ENCODE measurements at places on chromosomes 7 and 10.
A peak's percentile ranks its signal among the peaks of the same experiment; 100 is the strongest.

GRCh38 chr7:114922652-114923402 is 933 bp downstream of the MDFIC start:
- DNase-seq = peak; percentile 52

DNA sequence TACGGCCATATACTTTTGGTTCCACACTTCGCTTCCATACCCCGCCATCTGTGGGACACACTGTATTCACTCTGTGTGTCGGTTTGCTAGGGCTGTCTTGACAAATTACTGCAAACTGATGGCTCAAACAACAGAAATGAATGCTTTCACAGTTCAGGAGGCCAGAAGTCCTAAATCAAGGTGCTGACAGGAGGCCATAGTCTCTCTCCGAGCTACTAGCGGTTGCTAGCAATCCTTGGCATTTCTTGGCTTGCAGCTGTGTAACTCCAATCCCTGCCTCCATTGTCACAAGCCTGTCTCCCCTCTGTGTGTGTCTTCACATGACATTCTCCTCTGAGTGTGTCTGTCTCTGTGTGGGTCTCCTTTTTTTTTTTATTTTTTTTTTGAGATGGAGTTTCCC is 28.9 kb upstream of the BMPR1A start:
- no peak for DNase-seq

DNA sequence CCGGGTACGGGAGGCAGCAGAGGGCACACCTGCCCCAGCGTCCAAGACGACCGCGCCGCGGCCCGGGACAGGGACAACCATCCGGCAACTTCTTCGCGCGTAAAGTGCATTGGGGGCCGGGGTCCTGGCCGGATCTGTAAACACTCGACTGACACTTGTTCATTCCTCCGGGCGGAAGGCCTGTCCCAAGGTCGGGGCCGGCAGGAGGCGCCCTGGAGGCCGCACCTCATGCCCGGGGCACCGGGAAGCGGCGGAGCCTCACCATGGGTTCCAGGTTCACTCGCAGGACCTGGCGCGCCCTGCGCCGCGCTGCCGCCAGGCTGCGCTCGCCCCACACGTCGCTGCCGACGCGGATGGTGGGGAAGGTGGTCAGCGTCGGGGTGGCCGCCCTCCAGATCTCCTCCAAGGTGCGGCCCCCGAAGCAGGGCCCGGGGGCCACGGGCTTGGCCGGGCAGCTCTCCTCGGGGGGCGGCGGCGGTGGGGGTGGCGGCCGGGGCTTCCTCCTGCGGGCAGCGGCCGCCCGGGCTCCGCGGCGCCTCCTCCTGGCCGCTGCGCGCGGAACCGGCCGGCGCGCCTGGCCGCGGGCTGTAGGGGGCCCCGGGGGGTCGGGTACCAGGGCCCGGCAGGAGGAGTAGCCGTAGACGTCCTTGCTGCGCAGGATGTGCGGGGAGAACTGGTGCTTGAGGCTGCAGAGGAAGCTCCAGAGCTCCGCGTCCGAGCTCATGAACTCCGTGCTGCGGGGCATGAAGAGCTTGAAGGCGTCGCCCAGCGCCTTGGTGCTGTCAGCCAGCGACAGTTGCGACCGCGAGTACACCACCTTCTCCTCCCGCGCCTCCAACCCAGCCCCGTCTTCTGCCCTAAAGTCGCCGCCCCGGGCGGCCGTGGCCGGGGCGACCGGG is 746 bp downstream of the CCDC71L start:
- DNase-seq = peak; percentile 87

GRCh38 chr10:4807761-4808507 is 18.1 kb upstream of the AKR1E2 start:
- DNase-seq = no peak

DNA sequence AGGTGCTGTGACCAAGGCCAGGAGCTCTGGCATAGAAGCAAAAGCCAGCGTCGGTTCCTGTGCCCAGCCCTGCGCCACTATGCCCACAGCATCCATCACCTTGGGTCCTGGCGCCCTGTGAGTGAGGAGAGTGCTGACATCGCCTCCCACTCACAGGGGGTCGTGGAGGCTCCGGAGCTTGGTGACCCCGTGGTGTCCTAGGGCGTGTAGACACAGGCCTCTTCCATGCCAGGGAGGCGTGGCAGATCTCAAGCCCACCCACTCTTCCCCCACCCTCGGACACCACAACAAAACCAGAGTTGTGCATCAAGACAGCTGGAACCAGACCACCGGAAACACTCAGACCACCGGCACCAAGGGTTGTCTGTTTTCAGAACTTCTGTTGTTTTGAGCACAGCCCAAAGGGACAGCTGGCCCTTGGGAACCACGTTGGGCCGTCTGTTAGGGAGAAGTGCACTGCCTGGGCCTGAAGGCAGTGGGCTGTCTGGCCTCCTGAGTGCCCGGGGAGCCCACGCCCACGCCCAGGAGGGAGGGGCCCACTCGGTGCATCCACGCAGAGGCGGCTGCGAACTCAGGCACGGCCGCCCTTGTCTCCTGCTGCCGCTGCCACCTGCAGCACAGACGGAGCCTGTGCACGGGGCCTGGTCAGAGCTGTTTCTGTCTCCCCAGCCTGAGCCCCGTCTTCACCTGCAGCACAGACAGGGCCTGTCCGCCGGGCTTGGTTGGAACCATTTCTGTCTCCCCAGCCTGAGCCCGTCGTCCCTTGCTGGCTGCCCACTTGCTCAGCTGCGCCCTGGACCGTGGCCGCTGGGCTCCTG is 106.3 kb downstream of the INPP5A start:
- DNase-seq = no peak

GRCh38 chr7:137017221-137017620 is 148.8 kb downstream of the CHRM2 start:
- DNase-seq = no peak

DNA sequence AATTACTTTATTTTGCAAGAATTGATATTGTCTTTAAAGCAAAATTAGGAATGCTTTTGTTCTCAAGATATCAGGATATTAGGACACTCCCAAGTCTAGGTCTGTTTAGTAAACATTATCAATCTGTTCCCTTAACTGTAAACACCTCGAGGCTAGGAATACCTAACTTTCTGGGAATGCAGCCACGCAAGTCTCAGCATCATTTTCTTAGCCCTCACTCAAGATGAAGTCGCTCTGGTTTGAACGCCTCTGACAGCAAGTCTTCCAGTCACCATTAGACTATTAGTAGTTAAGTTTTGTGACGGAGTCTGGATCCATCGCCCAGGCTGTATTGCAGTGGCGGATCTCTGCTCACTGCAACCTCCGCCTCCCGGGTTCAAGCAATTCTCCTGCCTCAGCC is 128.0 kb upstream of the MYO3A start:
- DNase-seq = no peak

GRCh38 chr10:51878695-51879094 is 179.3 kb upstream of the CSTF2T start:
- DNase-seq = no peak

DNA sequence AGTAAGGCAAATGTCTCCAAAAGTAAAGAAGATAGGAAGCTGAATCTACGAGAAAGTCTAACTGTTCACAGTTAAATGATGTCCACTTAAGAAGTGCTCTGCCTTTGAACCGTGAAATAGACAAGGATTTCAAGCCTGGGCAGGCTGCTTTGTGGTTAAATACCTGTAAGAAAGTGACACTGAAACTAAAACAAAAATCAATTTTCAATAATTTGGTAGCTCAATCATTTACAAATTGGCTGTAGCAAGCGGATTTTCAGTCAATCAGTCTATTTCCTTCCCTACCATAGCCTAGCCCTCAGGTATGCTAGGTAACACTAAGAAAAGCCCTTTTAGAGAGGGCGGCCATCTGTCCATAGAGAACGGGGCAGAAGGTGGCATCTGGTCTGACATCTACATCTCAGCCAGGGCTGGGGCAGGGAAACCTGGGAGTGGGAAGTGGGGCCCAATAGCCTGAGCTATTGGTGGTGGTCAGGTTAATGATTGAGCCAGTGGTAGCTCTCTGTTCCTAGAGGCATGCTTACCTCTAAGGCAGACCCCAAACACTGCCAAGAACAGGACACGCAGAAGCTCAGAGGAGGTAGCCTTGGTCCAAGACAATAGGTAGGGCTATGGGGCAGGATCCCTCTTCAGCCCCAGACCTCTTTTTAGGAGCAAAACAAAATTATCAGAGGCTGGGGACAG is 223.2 kb downstream of the CCSER2 start:
- no peak for DNase-seq

DNA sequence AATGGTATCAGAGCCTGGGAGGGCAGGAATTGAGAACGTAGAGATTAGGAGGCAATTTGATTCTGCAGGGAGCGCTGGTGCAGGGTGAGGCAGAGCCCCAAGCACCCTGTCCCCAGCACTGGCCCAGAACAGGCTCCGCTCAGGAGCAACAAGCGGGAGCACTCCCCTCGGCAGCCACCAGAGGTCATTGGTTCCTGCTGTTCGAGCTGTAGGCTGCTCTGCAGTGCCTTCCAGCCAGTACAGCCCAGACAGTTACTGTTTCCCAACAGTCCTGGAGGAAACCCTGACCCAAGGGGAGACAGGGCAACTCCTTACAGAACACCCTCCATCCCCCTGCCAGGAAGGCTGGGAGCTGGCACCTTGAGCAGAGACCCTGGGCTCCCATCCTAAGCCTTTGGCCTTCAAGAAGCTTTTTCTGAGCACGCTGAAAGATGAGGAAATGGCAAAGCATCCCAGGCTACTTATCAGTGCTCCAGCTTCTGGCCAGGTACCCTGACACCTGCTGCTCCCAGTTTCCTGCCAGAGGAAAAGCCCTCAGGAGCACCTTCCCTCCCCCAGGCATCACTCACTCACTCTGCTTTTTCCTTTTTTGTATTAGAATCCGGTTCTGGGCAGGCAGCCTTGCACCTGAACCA is 71.2 kb upstream of the EFCAB10 start:
- DNase-seq = peak; percentile 78

DNA sequence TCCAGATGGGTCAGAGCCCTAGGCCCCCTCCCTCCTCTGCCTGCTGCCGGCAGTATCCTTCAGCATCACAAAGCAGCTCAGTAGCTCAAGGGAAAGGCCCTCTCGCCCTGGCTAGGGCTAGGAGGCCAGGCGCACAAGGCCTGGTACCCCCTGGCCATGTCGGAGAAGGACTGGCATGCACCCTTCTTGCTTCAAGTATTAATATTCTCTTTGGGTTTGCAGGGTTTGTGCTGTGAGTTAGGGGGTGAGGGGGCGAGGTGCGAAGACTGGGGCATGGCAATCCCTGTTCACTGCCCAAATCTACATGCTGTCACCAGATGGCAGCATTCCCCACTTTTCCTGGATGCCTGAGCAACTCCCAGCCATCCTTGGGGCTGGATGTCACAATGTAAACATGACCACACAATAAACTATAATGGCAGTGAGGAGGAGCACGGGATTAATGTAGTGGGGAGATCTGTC is 105.2 kb downstream of the NEURL1 start:
- no peak for DNase-seq

- DNase-seq = no peak
Measured at GRCh38 chr7:155581107-155581830, 34.9 kb upstream of the CNPY1 start.

GRCh38 chr10:75507469-75507868 is 76.0 kb downstream of the LRMDA start:
- no peak for DNase-seq

GRCh38 chr10:82221601-82222149 is 346.7 kb downstream of the NRG3 start:
- no peak for DNase-seq

DNA sequence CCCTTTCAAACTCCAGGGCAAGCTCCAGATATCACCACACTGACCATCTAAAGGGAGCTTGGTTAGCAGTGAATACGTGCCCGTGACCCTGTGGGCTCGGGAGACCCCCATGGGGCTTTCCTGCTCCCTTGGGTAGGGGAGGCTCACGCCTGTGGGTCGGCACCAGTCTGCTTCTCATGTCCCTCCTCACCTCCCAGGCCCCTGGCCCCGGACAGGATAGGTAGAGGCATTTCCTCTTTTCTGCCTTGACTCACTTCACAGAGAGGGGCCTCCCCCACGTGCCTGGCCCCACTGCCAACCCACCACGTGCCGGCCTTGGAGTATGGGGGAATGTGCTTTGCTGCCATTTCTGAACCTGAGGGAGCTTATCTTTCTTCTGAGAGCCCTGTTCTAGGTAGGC is 131.3 kb upstream of the FAM20C start:
- DNase-seq = no peak

DNA sequence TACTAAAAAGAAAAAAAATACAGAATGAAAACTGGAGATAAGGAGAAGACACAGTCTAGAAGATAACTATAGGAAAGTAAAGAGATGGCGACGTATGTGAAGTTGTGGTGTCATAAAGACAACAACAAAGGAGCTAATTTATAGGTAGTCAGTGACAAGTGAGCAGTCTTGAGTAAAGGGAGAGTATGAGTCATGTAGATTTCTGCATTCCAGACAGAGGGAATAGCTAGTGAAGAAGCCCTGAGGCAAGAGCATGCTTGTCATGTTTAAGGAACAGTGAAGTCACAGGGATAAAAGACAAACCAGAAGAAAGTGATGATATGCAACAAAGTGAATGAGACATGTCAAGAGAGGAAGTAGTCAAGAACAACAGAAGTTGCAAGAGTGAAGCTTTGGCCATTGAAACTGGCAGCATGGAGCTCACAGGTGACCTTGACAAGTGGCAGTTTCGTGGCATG is 2.3 kb upstream of the MIOS start:
- no peak for DNase-seq

- no peak for DNase-seq
Measured at GRCh38 chr7:100867776-100868485, 744 bp downstream of the TRIP6 start.

DNA sequence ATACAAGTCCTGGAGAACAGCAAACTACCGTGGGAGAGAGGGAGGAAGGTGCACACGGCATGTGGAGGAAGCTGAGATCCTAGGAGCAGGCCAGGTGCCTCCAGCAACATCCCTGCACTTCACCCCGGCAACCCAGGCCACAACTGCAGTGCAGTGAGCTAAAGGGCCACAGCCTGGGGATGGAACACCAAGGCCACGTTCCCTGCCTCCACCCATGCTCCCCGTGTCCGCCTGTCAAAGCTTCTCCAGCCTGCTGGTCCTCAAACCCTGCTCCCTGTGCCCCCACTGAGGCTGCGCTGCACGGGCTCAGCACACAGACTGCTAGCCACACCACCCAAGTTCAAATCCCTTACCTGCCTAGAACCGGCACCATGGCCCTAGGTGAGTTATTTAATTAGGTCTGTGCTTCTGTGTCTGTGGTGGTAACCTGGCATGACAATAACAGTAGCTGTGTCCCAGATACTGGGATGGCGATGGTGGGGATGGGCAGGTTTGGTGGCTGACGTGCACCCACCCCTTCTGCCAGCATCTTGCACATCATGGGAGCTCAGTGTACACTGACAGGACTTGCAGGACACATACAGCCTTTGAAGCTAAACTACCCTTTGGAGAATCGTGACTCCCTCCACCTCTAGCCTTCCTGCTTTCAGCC is 85.5 kb downstream of the FAM53B start:
- no peak for DNase-seq

- DNase-seq = no peak
Measured at GRCh38 chr7:142851919-142852318, 3.0 kb upstream of the EPHB6 start.

DNA sequence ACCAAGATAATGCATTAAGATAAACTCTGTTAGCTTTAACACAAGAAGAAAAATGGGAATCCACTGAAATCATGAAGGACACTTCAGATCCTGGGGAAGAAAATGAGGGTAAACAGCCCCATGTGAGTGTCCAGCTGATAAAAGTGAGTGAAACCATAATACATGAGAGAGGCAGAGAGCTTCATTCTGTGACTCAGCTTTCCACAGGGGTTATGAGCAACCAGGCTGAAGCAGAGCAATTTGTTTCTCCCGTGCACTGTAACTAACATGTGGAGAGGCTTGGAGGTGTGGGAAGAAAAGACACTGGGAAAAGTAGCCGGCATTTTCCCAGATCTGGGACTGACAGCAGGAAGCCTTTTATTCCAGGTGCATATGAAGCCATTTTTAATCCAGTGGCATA is 971.7 kb downstream of the ANKRD7 start:
- no peak for DNase-seq
